ENCODE measurements at places on chromosomes 4 and X.

- DNase-seq, result peak; percentile 40
Observed at GRCh38 chr4:75254745-75255144, 259.5 kb downstream of the RCHY1 start.

- DNase-seq, result no peak
Observed at GRCh38 chrX:17617806-17618205, 119.5 kb upstream of the SCML1 start.

- DNase-seq, result no peak
Observed at GRCh38 chr4:172998527-172999469, 169.8 kb upstream of the GALNT7 start.

- no peak for DNase-seq
Observed at GRCh38 chr4:36056136-36056535, 188.2 kb downstream of the ARAP2 start.

GRCh38 chr4:653831-654502 is 20.1 kb downstream of the ATP5ME start:
- no peak for DNase-seq

- no peak for DNase-seq
Observed at GRCh38 chr4:121633653-121634052, 63.1 kb downstream of the ANXA5 start.

- no peak for DNase-seq
Observed at GRCh38 chr4:154465085-154465484, 26.5 kb downstream of the DCHS2 start.

DNA sequence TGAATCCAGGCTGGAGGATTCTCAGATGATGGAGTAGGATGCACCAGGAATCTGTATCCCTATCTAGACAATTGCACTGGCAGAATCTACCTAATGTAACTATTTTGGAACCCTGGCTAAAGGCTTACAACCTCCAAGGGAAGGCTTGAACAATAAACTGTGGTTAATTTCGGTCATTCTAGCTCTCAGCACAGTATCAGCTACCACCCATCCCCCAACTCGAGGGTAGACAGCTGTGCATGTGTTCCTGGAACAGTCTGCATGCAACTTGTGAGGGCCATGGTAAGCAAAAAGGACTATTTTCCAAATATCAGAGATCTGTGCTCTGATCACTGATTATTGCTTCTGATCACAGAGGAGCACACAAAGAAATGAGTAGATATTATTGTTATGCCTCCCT is 34.0 kb downstream of the ELF2 start:
- DNase-seq, result no peak

DNA sequence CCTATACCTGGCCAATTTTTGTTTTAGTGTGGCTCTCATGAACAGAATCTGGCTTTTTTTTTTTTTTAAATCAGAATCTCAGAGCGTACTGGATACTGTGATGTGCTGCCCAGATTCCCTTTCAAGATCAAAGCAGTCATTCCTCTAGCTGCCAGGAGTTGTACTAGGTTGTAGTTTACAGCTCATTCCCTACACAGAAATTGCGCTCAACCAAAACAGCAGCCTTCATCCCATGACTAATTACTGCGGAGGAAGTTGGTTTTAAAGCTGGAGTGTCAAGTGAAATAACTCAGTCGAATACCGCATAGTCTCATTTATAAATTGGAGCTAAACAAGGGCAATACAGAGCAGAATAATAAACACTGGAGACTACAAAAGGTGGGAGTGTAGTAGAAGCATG is 12.2 kb upstream of the TMPRSS11B start:
- DNase-seq, result no peak

- DNase-seq, result no peak
Observed at GRCh38 chr4:140871368-140871767, 115.2 kb upstream of the TBC1D9 start.

DNA sequence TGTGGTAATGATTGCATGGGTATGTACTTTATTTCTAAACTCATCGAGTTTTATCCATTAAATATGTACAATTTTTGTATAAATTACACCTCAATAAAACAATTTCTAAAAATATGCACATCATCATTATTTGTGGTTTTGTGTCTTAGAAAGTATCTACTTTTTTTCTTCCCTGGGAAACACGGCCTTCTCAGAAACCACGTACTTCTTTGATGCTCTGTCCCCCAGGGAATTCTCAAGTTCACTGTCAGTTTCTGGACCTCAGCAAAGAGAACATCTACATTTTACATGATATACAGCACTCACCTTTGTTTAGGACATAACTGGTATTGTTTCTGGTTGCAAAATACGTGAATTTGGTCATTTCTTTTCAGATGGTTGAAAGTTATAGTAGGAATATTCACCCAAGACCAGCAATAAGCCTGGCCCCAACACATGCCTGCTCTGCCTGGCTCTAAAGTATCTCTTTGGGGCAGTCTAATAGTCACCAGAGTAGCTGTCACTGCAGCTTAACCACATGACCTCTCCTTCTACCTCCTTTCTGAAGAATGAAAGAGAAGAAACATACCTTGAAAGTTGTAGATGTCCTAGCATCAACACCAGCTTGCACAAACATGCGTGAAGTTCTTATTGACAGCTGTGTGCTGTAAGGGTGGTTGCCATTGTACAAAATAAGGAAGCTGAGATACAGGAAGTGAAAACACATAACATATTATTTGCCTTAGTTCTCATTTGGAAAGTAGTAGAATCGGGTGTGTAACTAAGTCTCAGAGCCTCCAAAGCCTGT is 48.4 kb upstream of the SPANXN4 start:
- no peak for DNase-seq

GRCh38 chr4:113404167-113404571 is 354.7 kb downstream of the ANK2 start:
- no peak for DNase-seq

GRCh38 chr4:112076919-112077608 is 68.2 kb upstream of the FAM241A start:
- no peak for DNase-seq

All from COLO829 (cell line).